NCI-H2029 (cell line): ENCODE measurements at places on chromosomes 7 and 10.
A peak's percentile ranks its signal among the peaks of the same experiment; 100 is the strongest.

GRCh38 chr7:19352305-19352695 is 207.1 kb upstream of the FERD3L start:
- DNase-seq = no peak

GRCh38 chr10:131695496-131696165 is 205.2 kb upstream of the PPP2R2D start:
- no peak for DNase-seq

DNA sequence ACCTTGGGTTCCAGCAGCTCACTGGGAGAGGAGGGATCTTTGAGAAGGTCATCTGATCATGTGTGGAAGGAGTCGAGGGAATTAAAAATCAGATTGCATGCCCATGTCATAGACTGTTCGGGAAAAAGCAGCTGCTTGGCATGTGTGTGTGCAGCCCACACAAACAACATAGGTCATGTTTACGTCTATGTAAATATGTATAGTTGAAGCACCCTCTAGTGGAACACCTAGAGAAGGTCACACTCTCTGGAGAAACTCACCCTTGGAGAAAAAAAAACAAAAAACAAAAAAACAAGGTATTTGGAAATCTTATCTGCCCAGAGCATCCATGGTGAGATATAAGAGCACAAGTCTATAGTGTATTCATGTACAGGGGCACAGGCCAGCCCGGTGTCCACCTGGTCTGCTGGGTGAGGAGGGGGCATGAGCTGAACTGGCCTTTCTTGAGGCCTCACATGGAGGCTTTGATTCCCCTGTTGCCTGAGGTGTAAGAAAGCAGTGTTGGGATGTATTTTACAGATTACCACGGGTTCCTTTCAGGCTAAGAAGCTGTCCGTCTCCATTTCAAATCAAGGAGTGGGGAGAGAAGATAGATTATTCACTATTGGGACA is 98.0 kb downstream of the NPY start:
- DNase-seq = no peak

DNA sequence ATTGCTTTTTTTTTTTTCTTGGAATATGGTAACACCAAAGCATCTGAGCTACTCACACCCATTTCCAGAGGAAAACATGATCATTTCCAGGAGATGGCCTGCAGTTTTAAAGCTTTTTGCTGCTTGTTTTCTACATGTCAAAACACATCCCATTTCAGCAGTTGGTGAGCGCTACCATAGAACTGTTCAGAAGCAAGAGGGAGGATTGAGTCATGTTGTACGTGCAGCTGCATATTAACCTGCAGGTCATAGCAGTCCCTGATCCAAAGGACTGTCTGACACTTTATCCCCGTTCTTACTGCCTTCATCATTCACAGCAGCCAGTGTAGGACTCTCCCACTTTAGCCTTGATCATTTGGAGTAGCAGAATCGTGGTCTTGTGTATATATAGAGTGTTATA is 124.6 kb downstream of the AUTS2 start:
- no peak for DNase-seq

GRCh38 chr7:51451751-51452476 is 135.3 kb upstream of the COBL start:
- no peak for DNase-seq

DNA sequence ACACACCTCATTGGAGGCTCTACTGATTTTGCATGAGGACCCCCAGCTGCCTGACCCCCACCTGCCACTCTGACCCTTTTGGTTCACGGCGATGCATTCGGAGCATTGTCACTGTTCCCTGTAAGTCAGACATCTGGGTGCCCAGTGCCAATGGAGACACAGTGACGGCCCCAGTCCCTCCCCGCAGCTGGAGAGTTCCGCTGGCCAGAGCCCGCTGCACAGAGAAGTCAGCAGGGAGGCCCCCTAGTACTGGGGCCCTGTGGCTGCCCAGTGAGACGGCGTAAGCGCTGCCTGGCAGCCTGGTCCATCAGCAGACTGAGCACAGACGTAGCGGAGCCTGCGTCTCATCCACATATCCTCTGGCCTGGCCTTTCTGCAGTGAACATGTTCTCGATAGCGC is 77.5 kb downstream of the NKX6-2 start:
- DNase-seq = no peak

GRCh38 chr7:126780993-126781392 is 471.7 kb downstream of the GRM8 start:
- DNase-seq = peak; percentile 16

- DNase-seq = peak; percentile 71
Measured at GRCh38 chr10:13272164-13272571, 27.7 kb downstream of the PHYH start.

- no peak for DNase-seq
Measured at GRCh38 chr7:151859111-151859947, 17.6 kb downstream of the PRKAG2 start.

GRCh38 chr7:44391171-44391570 is 65.8 kb upstream of the CAMK2B start:
- peak; percentile 90 for DNase-seq

- DNase-seq = no peak
Measured at GRCh38 chr7:55261386-55261770, 103.8 kb upstream of the LANCL2 start.

GRCh38 chr7:116423499-116423898 is 76.0 kb upstream of the CAV2 start:
- no peak for DNase-seq

DNA sequence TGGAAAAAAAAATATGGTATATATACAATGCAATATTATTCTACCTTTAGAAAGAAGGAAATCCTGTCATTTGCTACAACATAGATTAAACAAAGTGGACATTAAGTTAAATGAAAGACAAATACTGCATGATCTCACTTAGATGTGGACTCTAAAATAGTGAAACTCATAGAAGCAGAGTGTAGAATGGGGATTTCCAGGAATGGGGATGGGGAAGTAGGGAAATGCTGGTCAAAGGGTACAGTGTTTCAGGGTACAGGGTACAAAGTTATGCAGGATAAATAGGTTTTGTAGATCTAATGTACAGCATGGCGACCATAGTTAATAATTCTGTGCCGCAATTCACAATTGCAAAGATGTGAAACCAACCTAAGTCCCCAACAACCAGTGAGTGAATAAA is 385.5 kb downstream of the SFMBT2 start:
- no peak for DNase-seq

GRCh38 chr7:50387351-50387750 is 62.8 kb downstream of the FIGNL1 start:
- DNase-seq = no peak

DNA sequence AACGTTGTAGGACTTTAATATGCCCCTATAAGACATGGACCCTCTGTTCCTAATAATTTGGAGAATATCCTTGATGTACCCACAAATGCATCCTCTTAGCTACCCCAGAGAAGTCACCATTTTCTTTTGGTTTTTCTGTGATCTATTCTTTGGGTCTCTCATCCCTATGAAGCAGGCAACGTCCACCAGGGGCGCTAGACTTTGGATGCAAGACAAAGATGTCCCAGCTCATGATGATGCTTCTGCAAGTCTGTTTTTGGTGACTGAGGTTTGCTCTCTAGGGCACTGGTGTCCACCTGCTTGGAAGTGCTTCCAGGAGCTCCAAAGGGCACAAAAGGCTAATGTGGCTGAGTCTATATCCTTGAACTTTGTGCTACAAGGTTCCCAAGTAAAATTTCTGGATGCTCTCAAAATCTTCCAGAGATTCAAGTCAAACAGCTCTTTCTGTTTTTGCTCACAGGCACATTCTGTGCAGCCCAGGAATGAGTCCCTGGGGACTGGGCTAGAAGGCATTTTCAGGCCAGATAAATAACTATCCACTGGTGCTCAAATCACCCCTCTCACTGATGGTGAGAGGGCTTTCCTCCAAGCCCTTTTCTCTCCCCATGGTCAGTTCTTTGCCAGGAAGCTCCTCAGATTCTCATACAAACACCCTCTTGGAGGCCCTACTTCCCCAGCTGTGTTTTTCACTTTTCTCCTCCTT is 166.4 kb downstream of the C7orf25 start:
- DNase-seq = no peak
